ENCODE measurements at places on chromosomes 3 and 15.

GRCh38 chr3:17949101-17949500, 206.7 kb upstream of the TBC1D5 start:
- no peak for DNase-seq

- peak; percentile 9 for DNase-seq
These were observed 13.1 kb upstream of the BLOC1S6 start for GRCh38 chr15:45573961-45574629.

DNA sequence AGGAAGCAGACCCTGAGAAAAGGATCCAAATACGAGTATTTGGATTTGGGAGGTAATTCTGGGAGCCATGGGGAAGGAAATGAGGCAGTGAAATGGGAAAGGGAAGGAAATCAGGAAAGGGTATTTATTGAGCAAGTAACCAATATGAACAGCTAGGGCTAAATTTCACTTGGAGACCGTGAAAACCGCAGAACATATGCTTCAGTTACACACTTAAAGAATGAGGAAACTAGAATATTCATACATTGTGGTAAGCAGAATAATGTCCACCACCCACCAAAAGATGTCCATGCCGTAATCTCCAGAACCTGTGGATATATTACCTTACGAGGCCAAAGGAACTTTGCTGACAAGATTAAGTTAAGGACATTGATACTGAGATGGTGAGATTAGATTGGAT, 63.3 kb downstream of the LRRN1 start:
- DNase-seq = no peak

GRCh38 chr3:124768812-124769211, 38.6 kb downstream of the UMPS start:
- DNase-seq = peak; percentile 3

DNA sequence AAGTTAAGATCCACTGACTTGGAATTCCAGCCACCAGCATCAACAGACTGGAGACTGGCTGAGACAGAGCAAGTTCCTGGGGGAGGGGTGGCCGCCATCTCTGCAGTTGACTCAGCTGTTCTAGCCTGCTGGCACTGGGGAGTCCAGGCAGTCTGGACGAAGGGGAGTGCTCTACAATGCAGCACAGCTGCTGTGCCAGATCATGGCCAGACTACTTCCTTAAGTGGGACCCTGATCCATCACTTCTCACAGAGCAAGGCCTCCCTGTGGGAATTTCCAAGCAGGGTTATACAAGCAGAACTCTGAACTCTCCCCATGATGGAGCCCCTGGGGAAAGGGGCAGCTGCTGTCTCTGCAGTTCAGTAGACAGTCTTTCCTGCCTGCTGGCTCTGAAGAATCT, 35.2 kb downstream of the PYGO1 start:
- no peak for DNase-seq

- DNase-seq = no peak
These were observed 16.9 kb downstream of the POPDC2 start for GRCh38 chr3:119643528-119643927.

DNA sequence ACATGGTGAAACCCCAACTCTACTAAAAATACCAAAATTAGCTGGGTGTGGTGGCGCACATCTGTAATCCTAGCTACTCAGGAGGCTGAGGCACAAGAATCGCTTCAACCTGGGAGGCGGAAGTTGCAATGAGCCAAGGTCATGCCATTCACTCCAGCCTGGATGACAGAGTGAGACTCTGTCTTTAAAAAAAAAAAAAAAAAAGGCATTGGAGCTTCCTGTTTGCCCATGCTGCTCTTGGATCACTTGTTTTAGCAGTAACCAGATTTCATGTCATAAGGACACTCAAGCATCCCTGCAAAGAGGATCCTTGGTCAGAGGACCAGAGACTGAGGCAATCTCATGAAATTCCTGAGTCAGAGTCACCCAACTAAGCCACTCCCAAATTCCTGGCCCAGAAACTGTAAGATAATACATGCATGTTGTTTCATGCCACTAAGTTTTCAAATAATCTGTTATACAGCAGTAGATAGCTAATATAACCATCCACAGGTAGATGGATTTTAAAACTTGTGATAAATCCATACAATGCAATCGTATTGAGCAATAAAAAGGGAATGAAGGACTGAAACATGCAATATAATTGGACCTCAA, 82.0 kb upstream of the XXYLT1 start:
- no peak for DNase-seq

DNA sequence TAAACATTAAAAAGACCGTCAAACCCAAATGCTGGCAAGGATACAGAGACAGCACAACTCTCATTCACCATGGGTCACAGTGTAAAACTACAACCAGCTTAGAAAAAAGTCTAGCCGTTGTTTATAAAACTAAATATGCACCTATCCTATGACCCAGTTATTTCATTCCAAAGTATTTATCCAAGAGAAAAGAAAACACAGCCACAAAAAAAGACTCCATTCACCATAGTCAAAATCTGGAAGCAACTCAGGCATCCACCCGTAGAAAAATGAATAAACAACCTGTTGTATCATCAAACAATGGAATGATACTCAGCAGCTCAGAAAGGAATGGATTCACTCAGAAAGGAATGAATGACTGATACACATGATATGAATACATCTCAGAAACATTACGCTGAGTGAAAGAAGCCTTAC, 28.6 kb downstream of the PLD1 start:
- no peak for DNase-seq

- no peak for DNase-seq
These were observed 46.5 kb upstream of the MITF start for GRCh38 chr3:69692761-69693160.

DNA sequence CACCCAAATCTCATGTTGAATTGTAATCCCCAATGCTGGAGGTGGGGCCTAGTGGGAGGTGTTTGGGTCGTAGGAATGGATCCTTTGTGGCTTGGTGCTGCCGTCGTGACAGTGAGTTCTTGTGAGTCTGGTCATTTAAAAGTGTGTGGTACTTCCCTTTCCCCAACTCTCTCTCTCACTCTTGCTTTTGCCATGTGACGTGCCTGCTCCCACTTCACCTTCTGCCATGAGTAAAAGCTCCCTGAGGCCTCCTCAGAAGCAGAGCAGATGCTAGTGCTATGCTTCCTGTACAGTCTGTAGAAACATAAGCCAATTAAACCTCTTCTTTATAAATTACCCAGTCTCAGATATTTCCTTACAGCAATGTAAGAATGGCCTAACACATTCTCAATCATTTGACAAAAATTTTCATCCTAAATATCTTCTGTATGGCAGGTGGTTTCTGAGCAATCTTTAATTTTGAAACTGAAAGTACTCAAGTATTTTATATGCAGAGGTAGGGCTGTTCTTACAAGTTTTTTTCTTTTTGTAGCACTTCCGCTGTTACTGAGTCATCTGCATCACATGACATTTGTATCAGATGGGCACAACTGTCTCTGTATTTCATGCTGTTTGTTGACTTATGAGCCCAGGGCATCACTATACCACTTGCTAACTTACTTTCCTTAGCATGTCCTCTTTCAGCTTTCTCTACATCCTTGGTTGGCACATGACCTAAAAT, 8.8 kb downstream of the RPL39L start:
- peak; percentile 38 for DNase-seq

GRCh38 chr3:185815391-185816282, 9.2 kb downstream of the IGF2BP2 start:
- DNase-seq = no peak

- DNase-seq = peak; percentile 15
These were observed 35.1 kb downstream of the TMOD3 start for GRCh38 chr15:51864408-51865056.

GRCh38 chr3:15892311-15893227, 94.8 kb upstream of the ANKRD28 start:
- no peak for DNase-seq

DNA sequence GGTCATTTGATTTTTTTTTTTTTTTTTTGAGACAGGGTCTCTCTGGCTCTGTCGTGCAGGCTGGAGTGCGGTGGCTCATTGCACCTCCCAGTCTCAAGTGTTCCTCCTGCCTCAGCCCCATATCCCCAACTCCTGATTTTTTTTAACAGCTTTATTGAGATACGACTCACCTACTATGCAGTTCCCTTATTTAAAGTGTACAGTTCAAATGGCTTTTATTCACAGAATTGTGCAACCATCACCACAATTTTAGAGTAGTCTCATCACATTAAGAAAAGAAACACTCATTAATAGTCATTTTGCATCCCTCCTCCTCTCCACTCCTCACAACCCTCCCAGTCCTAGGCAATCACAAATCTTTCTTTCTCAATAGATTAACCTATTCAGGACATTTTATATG, 1.9 kb upstream of the TRA2B start:
- DNase-seq = no peak

- no peak for DNase-seq
These were observed 95.0 kb downstream of the FNDC3B start for GRCh38 chr3:172134352-172134751.

- no peak for DNase-seq
These were observed 97.5 kb downstream of the TCF12 start for GRCh38 chr15:57015897-57016296.

GRCh38 chr3:52302426-52303145, 13.5 kb upstream of the DNAH1 start:
- no peak for DNase-seq

- DNase-seq = no peak
These were observed 6.1 kb upstream of the HGD start for GRCh38 chr3:120688121-120688520.

- DNase-seq = no peak
These were observed 14.2 kb downstream of the FBN1 start for GRCh38 chr15:48631176-48631770.

GRCh38 chr3:114525278-114525677, 231.4 kb downstream of the TIGIT start:
- DNase-seq = no peak

GRCh38 chr15:41955807-41956525, 16.4 kb downstream of the EHD4 start:
- no peak for DNase-seq

GRCh38 chr15:39667382-39668127, 86.7 kb downstream of the THBS1 start:
- DNase-seq = no peak

GRCh38 chr15:60009124-60009960, 5.2 kb downstream of the FOXB1 start:
- no peak for DNase-seq

DNA sequence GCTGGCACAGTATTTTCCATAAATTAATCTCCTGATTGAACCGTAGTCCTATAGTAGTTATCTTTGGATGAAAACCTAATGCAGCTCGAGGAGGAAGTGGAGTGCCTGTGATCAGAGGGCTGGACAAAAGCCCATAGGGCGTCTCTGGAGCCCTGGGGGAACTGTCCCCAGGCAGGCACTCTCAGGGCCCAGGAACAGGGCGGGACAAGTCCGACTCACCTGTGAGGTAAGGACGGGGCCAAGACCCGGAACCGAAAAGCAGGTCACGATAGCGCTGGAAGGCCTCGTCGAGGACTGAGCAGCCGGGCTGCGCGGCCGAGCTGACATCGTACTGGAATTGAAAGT, 341 bp downstream of the HEXA start:
- no peak for DNase-seq

GRCh38 chr3:136861890-136862616, at the start of gene NCK1:
Gene NCK1 (plus strand): TSS chr3:136862208. CDS start chr3:136928002, 65,794 bp downstream.
- DNase-seq = peak; percentile 99

DNA sequence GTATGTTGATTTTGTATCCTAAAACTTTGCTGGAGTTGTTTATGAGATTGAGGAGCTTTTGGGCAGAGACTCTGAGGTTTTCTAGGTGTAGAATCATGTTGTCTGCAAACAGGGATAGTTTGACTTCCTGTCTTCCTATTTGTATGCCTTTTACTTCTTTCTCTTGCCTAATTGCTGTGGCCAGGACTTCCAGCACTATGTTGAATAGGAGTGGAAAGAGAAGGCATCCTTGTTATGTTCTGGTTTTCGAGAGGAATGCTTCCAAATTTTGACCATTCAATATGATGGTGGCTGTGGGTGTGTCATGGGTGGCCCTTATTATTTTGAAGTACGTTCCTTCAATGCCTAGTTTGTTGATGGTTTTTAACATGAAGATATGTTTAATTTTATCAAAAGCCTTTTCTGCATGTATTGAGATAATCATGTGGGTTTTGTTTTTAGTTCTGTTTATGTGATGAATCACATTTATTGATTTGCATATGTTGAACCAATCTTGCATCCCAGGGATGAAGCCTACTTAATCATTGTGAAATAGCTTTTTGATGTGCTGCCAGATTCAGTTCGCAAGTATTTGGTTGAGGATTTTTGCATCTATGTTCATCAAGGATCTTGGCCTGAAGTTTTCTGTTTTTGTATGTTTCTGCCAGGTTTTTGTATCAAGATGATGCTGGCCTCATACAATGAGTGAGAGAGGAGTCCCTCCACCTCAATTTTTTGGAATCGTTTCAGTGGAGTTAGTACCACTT, 188.1 kb downstream of the MINAR1 start:
- DNase-seq = no peak

GRCh38 chr15:68668926-68669600, 90.3 kb downstream of the CORO2B start:
- no peak for DNase-seq

DNA sequence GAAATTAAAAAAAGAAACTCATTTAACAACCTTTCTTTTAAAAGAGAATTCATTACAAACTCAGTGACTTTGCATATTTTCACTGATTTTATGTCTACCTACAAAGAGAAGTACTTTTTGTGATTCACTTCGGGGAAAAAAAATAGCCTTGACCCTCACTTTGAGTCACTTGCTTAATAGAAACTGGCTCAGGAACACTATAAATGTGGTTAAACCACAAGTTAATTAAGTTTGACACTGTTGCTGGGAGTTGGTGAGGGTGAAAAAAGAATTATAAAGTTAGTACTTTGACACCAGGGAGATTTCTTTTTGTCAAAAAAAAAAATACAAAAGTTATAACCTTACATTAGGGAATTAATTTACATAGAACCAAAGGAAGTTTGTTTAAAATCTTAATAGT, 810.9 kb downstream of the NR2F2 start:
- DNase-seq = no peak

GRCh38 chr15:82093325-82093724, 47.5 kb upstream of the MEX3B start:
- DNase-seq = no peak

DNA sequence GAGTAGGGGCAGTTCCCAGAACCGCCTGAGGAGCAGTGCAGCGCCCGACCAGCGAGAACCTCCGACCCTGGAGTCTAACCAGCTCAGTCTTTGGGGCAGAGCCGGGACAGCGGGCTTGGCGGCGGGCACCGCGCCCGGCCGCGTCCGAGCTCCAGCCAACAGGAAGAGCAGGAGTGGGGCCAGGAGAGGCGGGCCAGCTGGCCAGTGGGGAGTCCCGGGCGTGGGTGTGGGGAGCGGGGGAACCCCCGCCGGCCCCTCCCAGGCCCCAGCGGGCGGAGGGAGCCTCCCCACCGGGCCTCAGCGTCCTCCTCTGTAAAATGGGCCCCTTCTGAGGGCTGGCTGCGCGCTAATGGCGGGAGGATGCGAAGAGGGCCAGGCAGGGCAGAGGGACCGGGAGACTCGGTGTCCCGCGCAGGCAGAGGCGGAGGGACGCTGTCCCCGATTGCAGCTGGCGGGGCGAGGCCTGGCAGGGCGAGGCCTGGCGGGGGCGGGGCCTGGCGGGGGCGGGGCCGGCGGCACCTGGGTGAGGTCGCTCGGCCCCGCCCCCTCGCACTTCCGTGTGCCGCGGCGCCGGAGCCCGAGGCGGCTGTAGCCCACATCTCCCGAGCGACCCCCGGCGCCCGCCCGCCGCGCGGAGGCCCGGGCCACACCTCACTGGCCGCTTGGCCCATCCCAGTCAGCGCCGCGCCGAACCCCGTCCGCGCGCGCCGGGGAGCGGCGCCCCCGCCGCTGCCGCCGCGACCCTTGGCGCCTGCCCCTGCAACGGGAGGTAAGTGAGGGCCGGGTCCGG, at the start of gene PRKCD:
PRKCD (plus strand) TSS at position 550 of the 790 bp plus-strand sequence. CDS start 17,214 bp downstream, outside the sequence.
- peak; percentile 77 for DNase-seq

Measured in activated naive CD4-positive, alpha-beta T cell treated with Interleukin-2 at 50 U/mL for 16 hours (primary cell).